AG09319 (cell line): ENCODE measurements at places on chromosomes 5 and 9.

- DNase-seq, result peak; percentile 94
Measured at GRCh38 chr9:127578952-127579853, 32.9 kb upstream of the STXBP1 start.

GRCh38 chr9:71072587-71072986 is 48.8 kb downstream of the TRPM3 start:
- no peak for DNase-seq

- peak; percentile 52 for DNase-seq
Measured at GRCh38 chr9:14428781-14429230, 114.9 kb upstream of the NFIB start.

- DNase-seq, result no peak
Measured at GRCh38 chr9:108484468-108484867, 371.3 kb downstream of the ACTL7B start.

GRCh38 chr9:122042056-122042455 is 51.1 kb downstream of the TTLL11 start:
- DNase-seq, result no peak

DNA sequence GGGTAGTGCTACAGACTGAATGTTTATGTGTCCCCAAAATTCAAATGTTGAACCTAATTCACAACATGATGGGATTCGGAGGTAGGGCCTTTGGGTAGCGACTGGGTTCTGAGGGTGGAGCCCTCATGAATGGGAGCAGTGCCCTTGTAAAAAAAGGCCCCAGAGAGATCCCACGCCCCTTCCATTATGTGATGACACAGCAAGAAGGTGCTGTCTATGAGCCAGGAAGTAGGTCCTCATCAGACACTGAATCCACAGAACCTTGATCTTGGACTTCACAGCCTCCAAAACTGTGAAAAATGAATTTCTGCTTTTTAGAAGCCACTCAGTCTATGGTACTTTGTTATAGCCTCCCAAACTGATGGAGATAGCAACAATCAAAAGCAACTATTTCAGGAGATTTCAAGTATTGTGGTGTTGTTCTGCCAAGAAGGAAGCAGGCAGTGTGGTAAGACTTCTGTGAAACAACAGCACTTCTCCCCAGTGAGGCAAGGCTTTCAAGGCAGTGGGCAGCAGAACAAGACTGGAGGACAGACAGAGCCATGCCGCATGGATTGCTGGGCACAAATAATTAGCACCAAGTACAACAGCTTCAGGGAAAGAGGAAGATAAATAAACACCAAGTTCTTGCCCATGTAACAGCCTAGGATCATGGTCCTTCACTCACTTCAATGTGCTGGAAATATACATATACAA is 76.1 kb downstream of the OR2K2 start:
- no peak for DNase-seq

DNA sequence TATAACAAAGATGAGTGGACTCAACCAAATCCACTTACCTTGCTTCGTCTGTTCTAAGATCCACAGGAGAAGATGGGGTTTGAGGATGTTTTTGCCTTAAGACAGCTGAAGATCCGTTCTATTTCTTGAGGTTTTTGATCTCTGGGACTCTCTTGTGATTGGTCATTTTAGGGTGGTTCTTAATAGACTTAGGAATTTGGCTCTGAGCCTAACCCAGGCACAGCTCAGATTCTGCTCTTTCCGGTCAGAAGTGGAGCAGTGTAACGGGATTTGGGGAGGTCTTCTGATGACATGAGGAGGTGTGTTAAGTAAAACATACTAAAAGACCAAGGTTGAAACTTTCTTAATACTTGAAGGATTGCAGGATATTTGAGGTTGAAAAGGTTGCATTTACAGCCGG is 166.9 kb downstream of the DMRT2 start:
- no peak for DNase-seq

DNA sequence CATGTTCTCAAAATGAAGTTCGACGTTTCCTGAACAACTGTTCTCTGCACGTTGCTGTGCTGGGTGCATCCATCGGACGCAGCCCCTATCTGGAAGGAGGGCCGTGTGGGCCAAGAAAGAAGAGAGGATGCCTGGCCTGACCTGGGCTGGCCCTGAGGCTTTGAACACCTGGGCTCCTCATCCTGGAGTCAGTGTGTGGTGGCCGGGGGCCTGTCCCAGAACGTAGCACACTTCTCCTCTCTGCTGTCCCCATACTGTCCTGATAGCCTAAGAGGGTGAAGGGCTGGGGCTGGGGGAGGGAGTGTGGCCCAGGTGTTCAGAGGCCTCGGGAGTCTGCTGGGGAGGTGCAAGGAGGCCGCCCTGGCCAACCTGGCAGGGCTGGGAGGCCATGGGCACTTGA is 21.5 kb downstream of the COL5A1 start:
- DNase-seq, result no peak

DNA sequence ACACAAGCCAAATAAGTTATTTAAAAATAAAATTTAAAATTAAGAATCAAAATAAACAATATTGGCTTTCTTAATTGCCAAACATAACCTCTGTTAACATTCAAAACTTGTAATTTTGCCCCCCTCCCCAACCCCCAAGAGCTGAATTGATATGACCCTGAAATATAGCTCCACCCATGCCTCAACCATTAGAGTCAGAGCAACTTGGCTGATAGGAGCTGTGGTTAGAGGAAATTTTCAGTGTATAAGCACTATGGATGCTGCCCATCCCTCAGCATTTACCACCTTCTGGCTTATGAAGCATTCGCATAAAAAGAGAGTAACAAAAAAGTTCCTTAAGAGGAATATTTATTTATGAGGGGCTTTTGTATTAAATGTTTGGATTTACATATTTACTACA is 6.1 kb downstream of the POC5 start:
- no peak for DNase-seq

- DNase-seq, result no peak
Measured at GRCh38 chr9:96566498-96567202, 53.0 kb downstream of the CDC14B start.

- no peak for DNase-seq
Measured at GRCh38 chr5:108876451-108876850, 128.8 kb downstream of the FER start.

DNA sequence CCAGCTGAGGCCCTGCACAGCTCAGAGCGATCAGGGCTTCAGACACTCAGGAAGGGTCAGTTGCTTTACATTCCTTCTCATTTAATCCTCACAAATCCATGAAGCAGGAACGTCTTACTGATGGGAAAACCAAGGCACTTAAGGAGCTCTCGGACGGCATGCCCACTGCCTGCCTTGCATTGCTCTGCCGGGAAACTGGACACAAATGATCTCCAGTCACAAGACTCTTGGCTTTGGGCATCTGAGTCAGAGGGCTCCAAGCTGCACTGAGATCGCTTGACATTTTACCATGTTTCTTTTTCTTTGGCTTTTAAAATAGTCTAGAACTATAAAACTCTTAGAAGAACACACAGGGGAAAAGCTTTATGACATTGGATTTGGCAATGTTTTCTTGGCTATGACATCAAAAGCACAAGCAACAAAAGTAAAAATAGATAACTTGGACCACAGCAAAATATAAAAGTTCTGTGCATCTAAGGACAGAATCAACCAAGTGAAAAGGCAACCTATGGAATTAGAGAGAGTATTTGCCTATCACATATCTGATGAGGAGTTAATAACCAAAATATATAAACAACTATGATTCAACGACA is 43.6 kb upstream of the HRH2 start:
- DNase-seq, result no peak

DNA sequence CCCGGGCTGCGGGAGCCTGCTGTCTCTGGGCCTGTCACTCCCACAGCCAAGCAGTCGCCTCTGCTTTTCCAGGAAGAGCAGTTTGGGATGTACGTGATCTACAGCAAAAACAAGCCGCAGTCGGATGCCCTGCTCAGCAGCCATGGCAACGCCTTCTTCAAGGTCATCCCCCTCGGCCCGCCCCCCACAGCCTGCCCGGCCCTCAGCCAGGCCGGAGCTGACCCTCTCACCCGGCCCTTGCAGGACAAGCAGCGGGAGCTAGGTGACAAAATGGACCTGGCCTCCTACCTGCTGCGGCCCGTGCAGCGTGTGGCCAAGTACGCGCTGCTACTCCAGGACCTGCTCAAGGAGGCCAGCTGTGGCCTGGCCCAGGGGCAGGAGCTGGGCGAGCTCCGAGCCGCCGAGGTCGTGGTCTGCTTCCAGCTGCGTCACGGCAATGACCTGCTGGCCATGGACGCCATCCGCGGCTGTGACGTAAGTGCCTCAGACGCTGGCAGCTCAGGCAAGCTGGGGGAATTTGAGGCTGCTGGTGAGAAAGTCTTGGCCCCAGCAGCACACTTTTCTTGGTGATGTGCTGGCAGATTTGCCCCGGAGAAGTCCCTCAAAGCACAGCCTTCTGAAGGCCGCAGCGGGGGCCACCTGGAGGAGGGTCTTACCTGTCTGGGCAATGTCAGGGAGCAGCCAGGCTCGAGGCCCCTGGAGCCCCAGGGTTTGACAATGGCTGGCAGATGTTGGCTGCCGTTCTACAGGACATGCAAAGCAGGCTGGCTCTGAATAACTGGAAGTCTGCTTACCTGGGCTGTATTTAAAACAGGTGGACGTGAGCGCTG is 20.1 kb upstream of the LRRC14B start:
- no peak for DNase-seq

- DNase-seq, result no peak
Measured at GRCh38 chr5:36815871-36816270, 60.7 kb upstream of the NIPBL start.

DNA sequence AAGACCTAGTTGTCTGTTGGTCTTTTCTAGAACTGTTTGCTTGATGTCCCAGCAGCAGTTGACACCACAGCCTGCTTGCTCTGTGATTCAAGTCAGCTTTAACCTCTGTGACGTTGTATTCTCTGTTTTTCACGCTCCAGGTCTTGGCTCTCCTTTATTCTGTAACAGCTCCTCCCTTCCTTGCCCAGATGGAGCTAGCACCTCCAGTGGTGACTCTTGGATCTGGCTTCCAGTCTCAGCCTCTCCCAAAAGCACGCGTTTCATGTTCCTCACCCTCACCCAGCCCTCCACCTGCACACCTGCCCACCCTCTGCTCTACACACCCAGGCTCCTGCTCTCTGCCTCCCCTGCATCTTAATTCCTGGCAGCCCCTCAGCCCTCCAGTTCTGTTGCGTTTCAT is 50.6 kb downstream of the DMRT1 start:
- DNase-seq, result no peak

DNA sequence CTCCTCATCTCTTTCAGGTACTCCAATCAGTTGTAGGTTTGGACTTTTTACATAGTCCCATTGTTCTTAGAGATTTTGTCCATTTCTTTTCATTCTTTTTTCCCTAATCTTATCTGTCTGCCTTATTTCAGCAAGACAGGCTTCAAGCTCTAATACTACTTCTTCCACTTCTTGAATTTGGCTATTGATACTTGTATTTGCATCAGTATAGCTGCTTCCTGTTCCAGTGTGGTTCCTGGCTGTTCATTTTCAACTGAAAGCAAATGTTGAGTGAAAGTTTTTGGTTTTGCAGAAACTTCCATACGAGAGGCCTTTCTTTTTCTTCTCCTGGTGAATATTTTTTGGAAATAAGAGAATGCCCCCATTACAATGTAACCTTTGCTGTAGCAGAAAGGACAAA is 12.0 kb upstream of the IFNA1 start:
- DNase-seq, result no peak

DNA sequence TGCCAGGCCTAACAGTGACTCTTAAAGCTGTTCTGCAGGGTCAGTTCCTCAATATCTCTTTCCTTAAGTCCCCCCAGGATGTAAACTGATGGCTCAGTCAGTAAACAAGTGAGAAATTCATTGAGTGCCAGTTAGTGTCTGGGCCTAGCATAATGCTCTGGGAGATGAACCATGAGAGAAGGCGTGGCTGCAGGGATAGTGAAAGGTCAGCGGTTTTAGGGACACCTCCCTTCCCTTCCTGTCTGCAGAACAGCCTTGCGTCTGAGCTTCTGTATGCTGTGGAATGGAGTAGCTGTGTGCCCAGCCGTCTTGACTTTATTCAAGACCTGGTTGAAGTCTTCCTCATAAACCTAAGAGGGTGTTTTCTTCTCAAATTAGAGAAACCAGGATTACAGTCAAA is 46.7 kb upstream of the DMRT3 start:
- no peak for DNase-seq
